ENCODE measurements at places on chromosomes 6 and 20. TPM values are rescaled to one million over a fixed set of nuclear protein-coding genes. Genes with fewer than 3 reads are reported as not detected.

GRCh38 chr20:9363673-9364072 is 150.7 kb upstream of the LAMP5 start:
- DNase-seq = no peak

Gene MYL9
- total RNA-seq = 30.5 TPM

DNA sequence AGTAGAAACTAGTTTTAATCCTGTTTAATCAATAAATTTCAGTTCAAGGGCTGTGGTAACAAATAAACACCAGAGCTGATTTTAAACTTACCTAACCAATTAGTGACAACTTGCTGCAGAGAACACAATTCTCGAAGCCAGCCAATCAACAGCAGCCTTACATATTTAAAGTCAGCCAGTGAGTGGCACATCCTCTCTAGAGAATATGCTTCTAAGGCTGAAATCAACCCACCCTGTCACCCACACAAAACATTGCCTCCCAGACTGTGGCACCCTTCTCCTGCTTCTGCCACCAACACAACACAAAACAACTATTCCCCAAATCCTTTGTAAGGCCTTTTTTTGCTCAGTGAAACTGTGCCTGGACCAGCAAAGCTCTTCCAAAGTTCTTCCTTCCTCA is 306.0 kb downstream of the EYA4 start:
- no peak for DNase-seq

Gene NANP
- total RNA-seq = 2.8 TPM

Gene PRPH2
- total RNA-seq = not detected

DNA sequence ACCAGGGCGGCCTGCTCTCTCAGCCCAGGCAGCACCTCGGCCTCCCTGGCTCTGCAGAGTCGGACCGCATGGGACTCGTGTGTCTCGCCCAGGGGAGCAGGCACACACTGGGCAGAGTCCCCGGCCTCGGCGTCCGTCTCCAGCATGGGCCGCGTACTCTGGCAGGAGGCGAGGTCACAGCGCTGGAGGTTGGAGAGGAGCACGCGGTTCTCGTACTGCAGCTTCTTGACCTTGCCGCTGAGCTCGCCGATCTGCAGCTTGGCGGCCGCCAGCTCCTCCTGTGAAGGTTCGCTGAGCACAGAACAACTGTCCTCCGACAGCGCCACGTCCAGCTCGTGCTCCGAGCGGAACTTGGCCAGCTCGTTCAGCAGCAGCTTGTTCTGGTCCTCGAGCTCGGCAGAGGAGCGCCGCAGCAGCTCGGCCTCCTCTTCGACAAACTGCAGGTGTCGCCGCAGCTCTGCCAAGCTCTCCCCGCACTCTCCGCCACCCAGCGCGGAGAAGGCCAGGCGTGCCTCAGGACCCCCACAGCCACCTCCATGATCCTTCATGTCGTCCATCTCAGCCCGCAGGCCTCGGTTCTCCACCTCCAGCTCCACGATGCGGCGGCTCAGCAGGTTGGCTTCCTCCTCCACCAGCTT is 42.0 kb upstream of the DSN1 start:
- DNase-seq = no peak

- no peak for DNase-seq
Measured at GRCh38 chr6:159116343-159116742, 52.9 kb upstream of the FNDC1 start.
